ENCODE measurements at places on chromosomes 6 and 20.
A peak's percentile ranks its signal among the peaks of the same experiment; 100 is the strongest.

- peak; percentile 68 for DNase-seq
These were observed at the start of gene CD83 for GRCh38 chr6:14117158-14118090. TSS of gene CD83 (plus strand) at chr6:14117772. CDS start at chr6:14117812, 40 bp downstream.

GRCh38 chr6:145895802-145896201 is 68.4 kb downstream of the SHPRH start:
- DNase-seq = no peak

GRCh38 chr6:140897349-140897748 is 1235.4 kb upstream of the GJE1 start:
- no peak for DNase-seq

DNA sequence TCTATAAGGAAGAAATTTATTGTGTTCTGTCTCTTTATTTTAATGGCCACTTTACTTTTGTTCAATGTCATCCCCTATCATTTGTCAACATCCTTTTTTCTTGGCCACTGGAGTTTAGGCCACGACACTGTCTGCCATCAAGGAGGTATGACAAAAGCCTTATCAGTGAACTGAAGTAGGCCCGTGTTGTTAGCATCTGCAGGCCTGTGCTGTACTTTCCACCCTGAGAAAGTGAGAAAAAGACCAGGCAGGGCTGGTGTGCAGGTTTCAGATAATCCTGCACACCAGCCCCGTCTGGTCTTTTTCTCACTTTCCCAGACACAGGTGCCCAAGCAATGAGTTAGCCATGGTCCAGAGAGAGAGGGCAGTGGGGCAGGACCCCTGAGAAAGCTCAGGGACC is 57.6 kb downstream of the GOPC start:
- DNase-seq = no peak

GRCh38 chr6:170147832-170148708 is 142.8 kb downstream of the DLL1 start:
- no peak for DNase-seq

- no peak for DNase-seq
These were observed 200.7 kb upstream of the SPTLC3 start for GRCh38 chr20:12808006-12808567.

GRCh38 chr6:145845557-145845956 is 31.0 kb upstream of the FBXO30 start:
- DNase-seq = no peak

- no peak for DNase-seq
These were observed 661.3 kb downstream of the BCKDHB start for GRCh38 chr6:80767808-80768207.

GRCh38 chr6:157613011-157613522 is 210.0 kb upstream of the SNX9 start:
- DNase-seq = no peak

GRCh38 chr6:124777863-124778262 is 184.4 kb upstream of the RNF217 start:
- no peak for DNase-seq

DNA sequence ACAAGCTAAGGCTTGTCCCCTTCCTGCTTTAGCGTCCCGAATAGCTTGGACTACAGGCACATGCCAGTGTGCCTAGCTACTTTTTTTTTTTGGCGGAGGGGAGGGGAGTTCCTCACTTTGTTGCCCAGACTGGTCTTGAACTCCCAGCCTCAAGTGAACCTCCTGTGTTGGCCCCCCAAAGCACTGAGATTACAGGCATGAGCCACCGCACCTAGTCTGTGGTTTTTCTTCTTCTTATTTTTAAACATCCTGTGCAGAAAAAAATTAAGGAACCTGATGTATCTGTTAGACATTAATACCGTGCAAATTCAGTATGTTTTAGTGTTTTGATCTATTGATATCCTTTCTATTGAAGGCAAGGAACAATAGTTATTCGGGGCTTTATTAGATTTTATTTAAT is 25.7 kb downstream of the HIVEP1 start:
- DNase-seq = no peak

GRCh38 chr6:144480473-144480872 is 195.3 kb downstream of the UTRN start:
- no peak for DNase-seq

DNA sequence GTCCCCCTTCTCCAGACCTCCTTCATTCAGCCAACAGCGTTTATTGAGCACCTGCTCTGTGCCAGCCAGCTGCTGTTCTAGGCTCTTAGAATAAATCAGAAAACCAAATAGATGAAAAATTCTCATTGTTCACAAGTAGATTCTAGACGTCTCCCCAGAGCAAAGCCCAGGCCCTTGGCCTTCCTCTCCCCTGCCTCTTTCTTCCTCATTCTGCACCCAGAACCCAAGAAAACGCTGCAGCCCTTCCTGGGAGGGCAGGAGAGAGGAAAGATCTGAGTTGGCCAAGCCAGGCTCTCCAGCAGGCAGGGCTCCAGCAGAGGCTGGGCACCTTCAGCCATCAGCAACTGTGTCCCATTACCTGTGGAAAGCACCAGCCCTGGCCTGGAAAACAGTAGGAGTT is 12.0 kb upstream of the BPI start:
- DNase-seq = no peak

- DNase-seq = no peak
These were observed 5.5 kb upstream of the PRELID3B start for GRCh38 chr20:59047938-59048680.

GRCh38 chr6:77816766-77817270 is 164.0 kb downstream of the MEI4 start:
- DNase-seq = no peak

DNA sequence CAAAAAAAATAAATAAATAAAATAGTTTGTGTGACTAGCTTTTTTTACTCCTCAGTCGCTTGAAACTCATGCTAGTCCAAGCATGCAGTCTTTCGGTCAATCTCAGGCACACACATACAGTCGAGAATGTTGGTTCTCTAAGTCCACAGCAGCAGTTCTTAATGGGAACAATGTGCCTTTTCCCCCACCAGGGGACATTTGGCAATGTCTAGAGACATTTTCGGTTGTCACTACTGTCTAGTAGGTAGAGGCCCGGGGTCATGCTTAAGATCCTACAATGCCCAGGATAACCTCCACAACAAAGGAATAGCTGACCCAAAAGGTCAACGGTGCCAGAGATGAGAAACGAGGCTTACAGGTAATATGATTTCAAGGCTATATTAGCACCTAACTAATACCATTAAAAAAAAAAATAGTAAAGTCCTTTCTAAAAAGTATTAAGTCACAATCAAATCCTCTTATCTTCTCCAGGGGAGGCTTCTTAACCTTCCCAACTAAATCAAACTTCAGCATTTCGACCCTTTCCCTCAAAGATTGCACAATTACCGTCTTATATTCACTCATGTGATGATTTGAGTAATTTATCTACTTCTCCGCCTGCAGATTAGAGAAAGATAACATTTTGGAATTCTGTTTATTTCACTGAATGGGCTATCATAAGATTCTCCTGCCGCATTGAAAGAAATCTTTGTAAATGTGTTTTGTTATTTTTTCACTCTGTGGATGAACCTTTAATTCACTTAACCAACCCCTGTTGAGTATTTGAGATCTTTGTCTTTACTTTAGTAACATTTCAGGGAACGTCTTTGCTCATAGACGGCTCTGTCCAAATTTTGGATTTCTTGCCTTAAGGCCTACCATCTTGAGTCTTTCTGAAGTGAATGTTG is 8.1 kb upstream of the SALL4 start:
- no peak for DNase-seq

DNA sequence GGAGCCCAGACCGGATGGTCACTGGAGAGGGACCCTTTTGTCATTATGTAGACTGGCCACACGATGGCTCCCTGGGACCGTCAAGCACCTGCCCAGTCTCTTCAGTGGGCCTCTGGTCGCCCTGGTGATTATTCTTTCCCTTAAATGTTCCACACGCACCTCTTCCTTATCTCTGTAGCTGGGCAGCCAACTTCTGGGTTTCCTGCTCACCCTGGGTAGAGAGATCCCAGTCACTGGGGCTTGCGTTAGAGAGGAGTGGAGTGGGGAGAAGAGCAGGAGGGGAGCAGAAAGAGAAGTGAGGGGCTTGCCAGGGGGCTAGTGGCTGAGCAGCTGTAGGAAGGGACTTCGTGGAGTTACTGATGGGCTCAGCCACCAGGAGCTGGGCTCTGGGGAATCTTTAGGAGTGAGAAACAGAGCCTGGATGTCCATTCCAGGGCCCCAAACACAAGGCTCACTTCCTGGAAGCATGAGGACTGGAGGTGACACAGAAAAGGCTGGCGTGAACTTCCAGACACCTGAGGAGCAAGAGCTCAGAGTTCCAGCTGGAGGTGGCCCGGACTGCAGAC is 150.1 kb downstream of the DHX35 start:
- DNase-seq = no peak

GRCh38 chr6:124099520-124099919 is 295.9 kb downstream of the NKAIN2 start:
- no peak for DNase-seq

GRCh38 chr6:119329794-119330180 is 19.8 kb downstream of the MAN1A1 start:
- no peak for DNase-seq

GRCh38 chr6:141488488-141488887 is 644.2 kb upstream of the GJE1 start:
- DNase-seq = no peak

DNA sequence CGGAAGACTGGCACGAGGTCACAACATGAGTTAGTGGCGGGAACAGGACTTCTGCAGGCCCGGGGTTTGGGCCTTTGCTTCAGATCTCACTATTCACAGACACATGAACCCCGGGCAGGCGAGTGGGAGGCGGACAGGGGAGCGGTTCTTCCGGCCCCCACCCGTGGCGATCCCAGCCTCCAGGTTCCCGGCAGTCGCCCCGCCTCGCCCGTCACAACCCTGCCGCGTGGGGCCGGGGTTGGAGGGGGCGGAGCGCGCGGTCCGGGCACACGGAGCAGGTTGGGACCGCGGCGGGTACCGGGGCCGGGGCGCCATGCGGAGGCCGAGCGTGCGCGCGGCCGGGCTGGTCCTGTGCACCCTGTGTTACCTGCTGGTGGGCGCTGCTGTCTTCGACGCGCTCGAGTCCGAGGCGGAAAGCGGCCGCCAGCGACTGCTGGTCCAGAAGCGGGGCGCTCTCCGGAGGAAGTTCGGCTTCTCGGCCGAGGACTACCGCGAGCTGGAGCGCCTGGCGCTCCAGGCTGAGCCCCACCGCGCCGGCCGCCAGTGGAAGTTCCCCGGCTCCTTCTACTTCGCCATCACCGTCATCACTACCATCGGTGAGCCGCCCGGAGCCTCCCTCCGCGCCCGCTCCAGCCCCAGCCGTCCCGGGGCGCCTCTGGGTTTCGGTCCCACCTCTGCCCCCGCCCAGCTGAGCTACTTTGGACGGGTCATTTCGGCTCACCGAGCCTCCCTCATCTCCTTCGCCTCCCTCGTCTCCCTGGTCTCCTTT is at the start of gene KCNK15:
TSS of gene KCNK15 (plus strand) at position 268 of the 769 bp plus-strand sequence. CDS start at position 314, 46 bp downstream.
- DNase-seq = peak; percentile 30

DNA sequence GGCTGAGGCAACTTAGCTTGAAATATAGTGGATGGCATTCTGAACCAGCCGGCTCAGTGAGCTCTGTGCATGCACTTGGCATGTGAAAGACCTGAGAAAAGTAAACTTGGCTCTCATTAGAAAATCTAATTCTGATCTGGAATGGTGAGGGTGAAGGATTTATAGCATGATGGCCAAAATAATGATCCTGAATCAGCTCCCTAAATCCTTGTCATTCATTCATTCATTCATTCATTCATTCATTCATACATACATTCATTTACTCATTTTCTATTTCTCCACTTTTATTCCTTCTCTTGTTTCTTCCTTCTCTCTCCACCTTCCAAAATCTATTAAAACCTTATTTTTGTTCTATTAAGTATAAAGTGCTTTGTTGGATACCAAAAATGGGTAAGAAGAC is 681.1 kb downstream of the DHX35 start:
- DNase-seq = no peak

DNA sequence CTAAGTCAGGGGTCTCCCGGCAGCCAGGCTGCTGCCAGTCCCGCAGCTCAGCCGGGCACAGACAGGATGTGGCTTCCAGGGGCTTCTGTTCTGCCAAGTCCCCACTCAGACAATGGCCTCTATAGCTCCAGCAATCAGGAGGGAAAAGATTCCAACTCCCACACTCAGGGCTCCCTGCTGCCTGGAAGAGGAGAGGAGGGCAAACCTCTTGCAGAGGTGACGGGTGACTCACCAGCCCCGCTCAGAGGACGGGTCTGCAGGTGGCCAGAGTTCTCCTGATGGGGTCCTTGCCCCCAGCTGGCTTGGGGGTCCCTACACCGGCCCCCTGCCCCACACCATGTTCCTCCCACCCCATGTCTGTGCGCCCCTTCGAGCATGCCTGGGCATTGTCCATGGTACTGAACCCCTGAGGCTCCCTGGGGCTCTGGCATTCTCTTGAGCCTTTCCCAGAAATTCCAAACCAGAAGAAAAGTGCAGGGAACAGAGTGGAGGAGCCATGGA is 32.6 kb downstream of the NTSR1 start:
- no peak for DNase-seq

- no peak for DNase-seq
These were observed 26.4 kb upstream of the SALL4 start for GRCh38 chr20:51828762-51829161.

DNA sequence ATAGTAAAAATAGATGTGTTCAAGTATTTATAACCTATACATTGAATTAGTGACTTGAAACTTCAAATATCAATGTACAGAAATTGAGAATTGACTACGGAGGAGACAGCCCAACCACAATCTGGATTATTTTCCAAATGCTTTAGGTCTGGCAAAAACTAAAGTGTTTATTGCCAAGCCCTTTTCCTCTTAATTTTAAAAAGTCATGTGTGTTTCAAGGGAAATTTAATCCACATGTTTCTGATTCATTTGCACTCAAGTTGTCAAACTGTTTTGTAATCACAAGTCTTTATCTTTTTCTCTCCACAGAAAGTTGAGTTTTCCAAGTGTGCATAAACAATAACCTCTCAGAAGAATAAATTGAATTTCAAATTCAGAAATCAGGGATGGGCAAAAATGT is 350.8 kb upstream of the RSPO3 start:
- no peak for DNase-seq

GRCh38 chr6:40998661-40999060 is 40.4 kb downstream of the UNC5CL start:
- no peak for DNase-seq

DNA sequence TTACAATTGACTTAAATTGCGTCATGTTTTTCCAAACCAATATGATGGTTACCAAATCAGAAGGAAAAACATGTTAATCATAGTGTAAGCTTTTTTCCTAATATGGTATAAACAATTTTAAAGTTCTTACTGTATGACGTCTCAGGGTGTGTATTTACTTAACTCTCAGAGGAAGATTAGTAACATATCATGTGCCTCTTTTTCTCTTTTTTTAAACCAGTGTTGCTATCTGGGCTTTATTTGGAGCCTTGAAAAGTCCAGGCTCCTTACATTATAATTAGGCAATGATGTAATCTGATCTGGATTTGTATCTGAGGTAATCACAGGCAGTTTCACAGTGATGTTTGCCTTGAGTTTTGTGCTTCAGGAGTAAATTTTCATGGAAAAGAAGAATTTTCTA is 20.4 kb upstream of the RAB23 start:
- DNase-seq = no peak

- no peak for DNase-seq
These were observed 196.8 kb upstream of the HDDC2 start for GRCh38 chr6:125498606-125499005.

DNA sequence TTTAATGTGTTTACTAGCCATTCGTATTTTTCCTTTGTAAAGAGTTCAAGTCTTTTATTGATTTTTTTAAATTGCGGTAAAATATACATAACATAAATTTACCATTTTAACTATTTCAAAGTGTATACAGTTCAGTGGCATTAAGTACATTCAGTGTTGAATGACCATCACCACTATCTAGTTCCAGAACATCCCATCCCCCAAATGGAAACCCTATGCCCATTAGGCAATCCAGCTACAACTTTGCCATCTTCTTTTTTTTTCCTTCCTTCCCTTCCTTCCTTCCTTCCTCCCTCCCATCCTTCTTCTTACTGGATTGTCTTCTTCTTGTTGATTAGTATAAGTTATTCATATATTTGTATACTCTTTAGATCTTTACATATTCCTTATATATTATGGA is 8.6 kb downstream of the LPIN3 start:
- no peak for DNase-seq

Measured in stimulated activated CD4-positive, alpha-beta T cell treated with anti-CD3 and anti-CD28 coated beads, Interleukin-1b, Interleukin-23, amount 100 ng/mL, for 1 hour (primary cell).